ENCODE measurements at places on chromosomes 3 and 15.

DNA sequence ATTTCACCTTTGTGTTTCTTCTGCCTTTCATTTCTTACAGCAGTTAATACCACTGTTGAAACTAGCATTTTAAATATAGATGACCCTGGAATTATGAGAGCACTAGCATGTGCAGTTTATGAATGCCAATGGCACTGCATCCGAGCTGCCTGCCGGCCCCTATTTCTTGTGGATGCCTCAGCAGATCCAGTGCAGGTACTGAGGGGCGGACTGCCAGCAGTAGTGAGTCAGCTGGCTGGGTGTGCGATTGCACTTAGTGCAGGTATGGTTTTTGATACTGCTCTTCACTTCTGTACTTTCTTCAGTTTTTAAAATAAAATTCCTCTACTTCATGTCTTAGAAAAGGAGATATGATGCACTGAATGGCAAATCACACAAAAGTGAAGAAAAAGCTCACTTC, 453.0 kb downstream of the DIPK2A start:
- no peak for DNase-seq

DNA sequence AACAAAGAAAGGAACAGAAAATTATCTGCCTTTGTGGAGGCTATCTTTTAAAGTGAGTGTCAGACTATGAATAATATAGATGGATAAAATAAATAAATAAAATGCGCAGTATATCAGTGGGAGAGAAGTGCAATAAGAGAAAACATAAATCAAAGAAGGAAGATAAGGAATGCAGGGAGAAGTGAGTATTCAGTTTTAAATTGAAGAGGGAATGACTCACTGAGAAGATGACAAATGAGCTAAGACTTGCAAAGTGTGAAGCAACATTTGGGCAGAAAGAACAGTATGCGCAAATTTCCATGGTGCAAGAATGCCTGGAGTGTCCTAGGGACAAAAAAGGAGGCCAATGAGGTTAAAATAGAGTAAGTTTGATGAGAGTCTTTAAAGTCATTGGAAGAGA, 1300.1 kb upstream of the ALCAM start:
- DNase-seq = no peak

DNA sequence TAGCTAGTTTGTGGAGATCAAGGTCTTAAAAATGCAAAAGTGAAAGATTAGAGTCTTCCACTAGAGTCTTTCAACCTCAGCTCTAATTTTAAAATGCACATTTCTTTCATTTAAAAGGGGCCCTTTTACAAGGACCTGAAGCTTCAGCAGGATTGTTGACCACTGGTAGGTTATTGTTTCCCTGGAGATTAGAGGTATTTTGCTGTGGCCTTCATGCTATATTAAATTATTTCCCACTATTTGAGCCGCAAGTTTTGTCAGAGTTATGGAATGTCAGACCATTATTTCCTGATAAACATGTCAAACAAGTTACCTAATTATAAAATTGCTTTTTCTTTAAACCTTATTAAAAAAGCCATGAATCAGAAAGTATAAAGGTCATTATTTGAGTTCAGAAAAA, 103.1 kb upstream of the CCNL1 start:
- no peak for DNase-seq

DNA sequence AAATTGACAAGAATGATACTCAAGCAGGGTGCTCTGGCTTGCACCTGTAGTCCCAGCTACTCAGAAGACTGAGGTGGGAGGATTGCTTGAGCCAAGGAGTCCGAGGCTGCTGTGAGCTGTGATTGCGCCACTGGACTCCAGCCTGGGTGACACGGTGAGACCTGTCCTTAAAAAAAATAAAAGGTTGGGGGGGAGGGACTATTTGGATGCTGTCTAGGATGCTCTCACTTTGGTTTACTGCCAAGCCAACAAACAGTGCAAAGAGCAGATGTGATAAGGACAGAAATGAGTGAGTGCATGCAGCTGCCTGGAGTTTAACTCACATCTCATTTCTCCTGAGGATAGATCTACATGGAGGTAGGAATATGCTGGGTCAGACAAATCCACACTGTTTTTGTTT, 130.0 kb downstream of the FRMD4B start:
- DNase-seq = no peak

GRCh38 chr3:143471705-143472104, 352.1 kb downstream of the CHST2 start:
- no peak for DNase-seq

DNA sequence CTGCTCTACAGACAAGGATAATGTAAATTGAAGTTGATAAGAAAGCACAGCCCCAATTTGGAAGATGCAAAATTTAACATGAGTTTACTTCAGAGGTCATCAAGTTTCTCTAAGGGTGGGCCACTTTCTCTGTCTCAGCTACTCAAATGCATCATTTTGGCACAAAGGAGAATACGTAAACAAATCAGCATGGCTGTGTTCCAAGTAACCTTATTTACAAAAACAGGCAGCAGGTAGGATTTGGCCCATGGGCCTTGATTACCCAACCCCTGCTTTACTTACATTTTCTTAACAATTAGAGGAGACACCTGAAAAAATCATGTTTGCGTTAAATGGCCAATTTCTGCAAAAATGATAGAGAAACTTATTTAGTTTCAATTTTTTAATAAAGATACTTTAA, 181.7 kb downstream of the GBE1 start:
- DNase-seq = no peak

DNA sequence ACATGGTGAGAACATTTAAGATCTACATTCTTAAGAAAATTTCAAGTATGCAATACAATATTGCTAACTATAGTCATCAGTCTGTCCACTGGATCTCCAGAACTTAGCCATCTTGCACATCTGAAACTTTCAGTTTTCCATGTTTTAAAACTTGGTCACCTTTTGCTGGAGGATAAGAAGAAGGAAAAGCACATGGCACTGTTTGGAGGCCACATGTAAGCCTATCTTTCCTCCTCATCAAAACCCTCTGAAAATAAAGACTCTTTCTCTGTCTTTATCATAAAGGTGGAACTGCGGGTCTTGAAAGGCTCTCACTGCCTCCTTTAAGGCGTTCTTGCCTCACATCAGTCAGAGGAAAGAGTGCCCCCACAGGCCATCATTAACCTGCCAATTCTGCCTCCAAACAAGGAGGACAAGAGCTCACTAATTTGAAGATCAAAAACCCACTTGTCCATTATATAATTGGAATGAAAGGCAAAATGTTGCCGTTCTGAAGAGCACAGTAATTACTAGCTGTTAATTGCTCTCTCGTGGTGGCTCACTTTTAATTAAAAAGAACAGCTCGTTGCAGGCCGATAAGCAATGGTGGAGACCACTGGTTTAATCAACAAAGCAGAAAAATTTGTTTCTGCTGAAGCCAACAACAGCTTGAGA, 157.8 kb downstream of the MECOM start:
- no peak for DNase-seq

- DNase-seq = no peak
Observed at GRCh38 chr15:101000271-101000681, 81.1 kb downstream of the LRRK1 start.

- no peak for DNase-seq
Observed at GRCh38 chr15:25950014-25950413, 86.9 kb upstream of the ATP10A start.

GRCh38 chr3:129173206-129173605, 10.5 kb downstream of the CNBP start:
- DNase-seq = no peak

GRCh38 chr3:181915551-181915950, 203.8 kb downstream of the SOX2 start:
- no peak for DNase-seq

- DNase-seq = no peak
Observed at GRCh38 chr15:29911705-29912104, 89.4 kb upstream of the TJP1 start.

- no peak for DNase-seq
Observed at GRCh38 chr3:151135541-151136337, 50.3 kb downstream of the MED12L start.

- no peak for DNase-seq
Observed at GRCh38 chr3:51982352-51982837, 940 bp upstream of the ACY1 start.
